NCI-H187 (cell line): ENCODE measurements at places on chromosomes 6 and 20.

GRCh38 chr20:14069796-14070195 lies 74.5 kb downstream of the MACROD2 start:
- DNase-seq, result no peak

GRCh38 chr20:56765172-56766073 lies 136.3 kb downstream of the TFAP2C start:
- no peak for DNase-seq

DNA sequence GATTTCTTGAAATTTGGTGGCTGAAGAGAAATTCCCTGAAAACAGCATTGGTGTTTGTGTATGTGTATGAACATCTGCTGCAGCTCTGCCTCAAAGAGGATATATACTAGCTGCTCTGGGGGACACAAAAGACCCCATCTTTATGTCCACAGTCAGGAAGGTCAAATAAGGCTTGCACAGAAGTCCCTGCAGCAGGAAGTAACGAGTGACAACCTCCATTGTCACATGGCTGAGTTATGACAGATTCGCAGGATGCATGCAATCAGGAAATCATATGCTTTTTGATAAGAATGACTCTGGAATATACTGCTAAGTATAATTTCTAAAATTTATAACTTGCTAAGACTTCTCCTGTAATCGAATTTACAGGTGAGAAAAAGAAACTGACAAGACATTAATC lies 225.9 kb upstream of the CST7 start:
- no peak for DNase-seq

DNA sequence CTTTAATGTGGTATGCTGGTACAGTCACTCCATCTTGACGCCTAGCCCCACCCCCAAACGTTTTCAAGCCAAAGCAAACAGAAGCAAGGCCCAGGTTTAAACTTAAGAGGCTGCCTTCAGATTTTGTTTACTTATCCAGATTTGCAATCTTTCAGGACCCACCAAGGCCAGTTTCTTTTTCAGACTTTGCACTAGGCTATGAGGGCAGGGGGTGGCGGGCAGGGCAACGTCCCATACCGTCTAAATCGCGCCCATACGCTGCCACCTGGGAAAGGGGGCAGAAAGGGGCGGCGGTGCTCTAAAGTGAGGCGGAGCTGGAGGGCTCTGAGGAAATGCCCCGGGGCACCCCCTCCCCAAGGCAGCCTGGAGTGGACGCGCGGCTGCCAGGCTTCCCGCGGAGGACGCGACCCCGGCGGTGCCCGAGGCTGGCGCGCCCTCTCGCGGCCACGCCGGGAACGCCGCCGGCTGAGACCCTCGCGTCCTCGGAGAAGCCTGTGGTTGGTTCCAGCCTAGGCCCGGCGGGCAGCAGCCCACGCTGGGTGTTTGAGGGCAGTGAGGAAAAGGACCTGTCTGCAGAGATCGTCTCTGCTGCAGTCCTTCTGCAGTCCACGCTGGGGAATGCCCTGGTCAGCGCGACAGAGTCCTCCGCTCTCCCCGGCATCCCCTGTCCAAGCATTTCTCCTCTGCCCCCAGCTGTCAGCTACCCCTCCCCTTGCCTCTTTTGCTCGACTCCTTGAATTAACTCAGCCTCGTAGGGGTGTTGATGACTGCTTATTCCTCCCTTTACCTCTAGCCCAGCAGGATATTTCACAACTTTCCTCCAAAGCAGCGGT lies 129.2 kb upstream of the PRND start:
- DNase-seq, result peak; percentile 31

GRCh38 chr6:144153260-144153659 lies 2.9 kb downstream of the STX11 start:
- DNase-seq, result no peak

DNA sequence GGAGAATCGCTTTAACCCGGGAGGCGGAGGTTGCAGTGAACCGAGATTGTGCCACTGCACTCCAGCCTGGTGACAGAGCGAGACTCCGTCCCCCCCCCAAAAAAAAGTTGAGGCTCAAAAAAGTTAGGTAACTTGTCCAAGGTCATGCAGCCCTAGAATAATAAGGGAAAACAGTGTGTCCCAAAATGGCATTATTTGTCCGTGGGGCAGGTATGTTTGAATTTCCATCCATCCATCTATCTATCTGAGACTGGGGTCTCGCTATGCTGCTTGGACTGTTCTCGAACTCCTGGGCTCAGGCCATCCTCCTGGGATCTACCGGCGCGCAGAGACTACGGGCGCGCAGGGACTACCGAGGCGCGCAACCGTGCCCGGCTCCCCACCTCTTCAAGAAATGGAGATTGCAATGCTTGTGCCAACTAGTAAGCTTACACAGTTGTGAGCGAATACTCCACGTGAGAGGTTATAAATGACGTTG lies 374 bp upstream of the ABCC10 start:
- DNase-seq, result no peak

GRCh38 chr6:135722679-135723078 lies 128.8 kb upstream of the PDE7B start:
- DNase-seq, result no peak

DNA sequence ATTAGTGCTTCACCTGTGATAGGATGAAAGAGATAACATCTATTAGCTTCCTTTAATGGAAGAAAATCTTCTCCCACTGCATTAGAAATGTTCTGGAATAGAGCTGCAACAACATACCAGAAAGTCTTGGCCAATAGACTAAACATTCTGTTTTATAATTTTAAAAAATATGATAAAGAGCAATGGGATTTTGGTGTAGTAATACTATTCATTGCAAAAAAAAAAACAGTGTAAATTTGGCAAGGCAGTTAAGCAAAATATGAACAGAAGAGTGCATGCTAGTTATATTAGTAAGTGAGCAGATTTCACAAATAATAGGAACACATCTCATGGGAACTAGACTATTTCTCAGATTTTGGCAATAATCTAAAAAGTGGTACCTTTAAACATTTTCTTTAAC lies 43.3 kb downstream of the SOX4 start:
- no peak for DNase-seq

- DNase-seq, result no peak
Observed at GRCh38 chr6:108958900-108959770, 110.9 kb downstream of the ARMC2 start.

DNA sequence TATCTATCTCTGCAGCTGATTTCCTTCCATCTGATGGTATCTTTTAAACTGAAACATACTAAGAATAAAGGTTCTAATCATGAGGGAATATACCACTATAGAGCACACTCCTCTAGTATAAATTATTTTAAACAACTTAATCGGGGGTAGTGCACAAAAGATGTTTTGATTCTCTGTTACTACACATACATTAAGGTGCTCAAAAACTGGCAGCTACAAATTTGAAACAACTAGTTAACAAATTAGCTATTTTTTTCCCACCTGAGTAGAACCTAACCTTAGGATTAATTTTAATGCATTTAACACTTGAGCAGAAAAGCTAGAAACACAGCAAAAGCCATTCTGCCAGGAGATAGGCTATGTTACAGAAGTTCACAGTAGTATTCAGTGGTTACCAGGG lies 23.0 kb downstream of the CCNC start:
- DNase-seq, result no peak

DNA sequence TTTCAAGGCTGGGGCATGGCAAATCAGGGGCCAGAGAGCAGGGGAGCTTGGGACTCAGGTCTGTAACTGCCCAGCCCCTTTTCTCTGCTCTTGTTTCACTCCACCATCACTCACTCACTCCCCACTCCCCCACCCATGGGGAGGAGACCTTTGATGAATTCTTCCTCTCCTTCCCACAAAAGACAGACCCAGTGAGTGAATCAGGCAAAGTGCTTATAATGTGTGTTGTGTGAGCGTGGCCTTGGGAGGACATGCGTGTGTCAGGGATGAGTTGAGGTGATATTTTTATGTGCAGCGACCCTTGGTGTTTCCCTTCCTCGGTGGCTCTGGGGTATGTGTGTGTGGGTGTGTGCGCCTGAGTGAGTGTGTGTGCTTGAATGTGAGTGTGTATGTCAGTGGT lies 1.0 kb upstream of the CUL9 start:
- DNase-seq, result no peak

- no peak for DNase-seq
Observed at GRCh38 chr6:43124481-43124880, 46.6 kb upstream of the SRF start.

- DNase-seq, result no peak
Observed at GRCh38 chr6:14348389-14348788, 230.8 kb downstream of the CD83 start.

DNA sequence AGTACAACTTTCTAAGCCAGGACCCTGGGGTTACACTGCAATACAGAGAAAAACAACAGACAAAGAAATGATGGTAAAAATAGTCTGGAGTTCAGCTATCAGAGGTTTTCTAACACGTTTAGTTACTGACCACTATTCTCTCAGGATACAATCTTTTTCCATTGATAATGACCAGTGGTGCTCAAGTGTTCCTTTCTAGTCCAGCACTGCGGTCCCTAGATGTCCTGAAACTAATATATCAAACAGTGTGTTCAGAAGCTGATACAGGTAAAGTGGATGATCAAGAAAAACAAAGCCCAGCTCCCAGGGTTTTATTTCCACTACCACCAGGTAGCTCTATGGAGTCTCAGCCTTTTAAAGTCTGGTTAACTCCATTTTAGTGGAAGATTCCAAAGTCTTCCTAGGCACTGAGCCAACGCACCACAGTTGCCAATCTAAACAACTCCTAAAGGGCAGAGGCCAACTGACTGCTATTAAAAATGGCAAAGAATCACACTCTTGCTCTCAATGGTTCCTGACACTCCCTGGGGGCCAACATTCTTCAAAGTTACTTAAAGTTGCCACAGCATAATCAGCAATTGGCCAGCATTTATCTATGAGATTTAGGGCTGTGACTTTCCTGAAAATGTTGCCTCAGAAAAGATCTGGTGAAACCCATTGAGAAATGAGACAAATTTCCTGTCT lies 38.2 kb downstream of the DZANK1 start:
- DNase-seq, result no peak

GRCh38 chr6:15800841-15801617 lies 138.2 kb upstream of the DTNBP1 start:
- DNase-seq, result no peak

GRCh38 chr6:32047539-32047854 lies 9.3 kb downstream of the CYP21A2 start:
- DNase-seq, result no peak

GRCh38 chr6:131023834-131024504 lies 39.1 kb downstream of the EPB41L2 start:
- DNase-seq, result no peak

- DNase-seq, result peak; percentile 44
Observed at GRCh38 chr6:37648465-37649330, 49.0 kb downstream of the MDGA1 start.

GRCh38 chr20:61230-61629 lies 26.2 kb upstream of the DEFB125 start:
- DNase-seq, result no peak

DNA sequence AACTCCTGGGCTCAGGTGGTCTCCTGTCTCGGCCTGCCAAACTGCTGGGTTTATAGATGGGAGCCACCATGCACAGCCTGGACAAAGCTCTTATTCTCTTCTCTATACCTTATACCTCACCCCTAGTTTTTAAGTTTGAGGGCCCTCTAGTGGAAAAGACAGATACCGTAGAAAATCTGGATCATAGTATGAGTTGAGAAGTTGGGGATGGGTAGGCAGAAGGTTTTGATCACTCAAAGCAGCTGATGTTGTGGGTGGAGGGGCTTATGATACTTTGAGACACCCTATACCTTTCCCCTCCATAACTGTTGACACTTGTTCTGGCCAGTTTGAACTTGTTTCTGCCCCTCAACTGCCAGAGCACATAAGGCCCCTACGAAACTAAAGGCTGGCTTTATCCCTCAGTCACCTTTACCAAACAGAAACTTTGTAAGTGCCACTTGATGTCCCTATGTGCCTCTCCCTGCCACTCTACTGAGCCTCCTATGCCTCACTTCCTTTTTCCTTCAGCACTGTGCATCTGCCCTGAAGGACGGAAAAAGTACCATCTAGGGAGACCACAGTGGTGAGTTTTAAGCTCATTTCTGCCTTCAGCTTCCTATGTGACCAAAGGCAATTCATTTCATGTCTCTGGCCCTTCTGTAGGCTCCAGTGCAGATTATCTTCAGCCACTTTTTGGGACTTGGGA lies 28.6 kb downstream of the RALY start:
- DNase-seq, result no peak

- DNase-seq, result no peak
Observed at GRCh38 chr20:46212876-46213275, 94.8 kb downstream of the CD40 start.

DNA sequence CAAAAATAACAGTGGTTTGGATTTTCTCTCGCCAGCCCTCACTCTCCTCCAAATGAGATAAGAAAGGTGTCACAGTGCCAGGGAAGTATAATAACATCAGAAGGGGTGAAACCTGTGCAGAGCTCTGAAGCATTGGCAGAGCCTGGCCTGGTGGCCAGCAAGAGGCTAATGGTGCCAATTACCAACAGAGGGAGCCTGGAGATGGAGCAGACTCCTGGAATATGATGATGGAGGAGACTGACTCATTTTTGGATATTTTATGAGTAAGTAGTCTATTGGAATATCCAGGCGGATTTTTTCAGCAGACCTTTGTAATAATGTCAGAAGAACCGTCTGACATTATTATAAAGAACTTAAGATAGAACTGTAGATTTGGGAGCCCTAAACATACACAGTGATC lies 442.6 kb upstream of the MARCKS start:
- DNase-seq, result no peak

- DNase-seq, result no peak
Observed at GRCh38 chr6:69019832-69020231, 384.8 kb downstream of the ADGRB3 start.

GRCh38 chr20:22303523-22303922 lies 280.8 kb downstream of the FOXA2 start:
- DNase-seq, result no peak
